ENCODE measurements at places on chromosomes 7 and 10.

- DNase-seq: no peak
Measured at GRCh38 chr7:44099669-44100068, 4.5 kb upstream of the AEBP1 start.

GRCh38 chr7:129401228-129401966 lies 32.8 kb upstream of the STRIP2 start:
- peak; percentile 53 for DNase-seq

- peak; percentile 28 for DNase-seq
Measured at GRCh38 chr7:139875821-139876241, 46.8 kb downstream of the TBXAS1 start.

DNA sequence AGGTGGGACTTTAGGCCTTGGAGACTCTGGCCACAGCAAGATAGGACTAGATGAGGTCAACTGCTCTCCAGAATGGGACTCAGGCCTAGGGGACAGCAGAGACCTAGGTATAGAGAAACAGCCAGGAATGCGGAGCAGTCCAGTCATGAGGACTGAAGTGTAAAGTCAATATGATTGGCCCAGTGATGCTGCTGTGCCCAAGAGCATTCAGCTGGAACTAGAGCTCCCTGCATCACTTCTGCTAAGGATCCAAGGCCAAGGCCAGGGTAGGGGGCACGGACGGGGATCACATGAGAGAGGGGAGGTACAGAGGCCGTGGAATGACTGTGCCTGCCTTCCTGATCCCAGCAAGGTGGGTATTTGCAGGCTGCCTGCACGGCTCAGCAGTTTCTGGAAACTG lies 237.9 kb downstream of the FRMD4A start:
- DNase-seq: no peak

DNA sequence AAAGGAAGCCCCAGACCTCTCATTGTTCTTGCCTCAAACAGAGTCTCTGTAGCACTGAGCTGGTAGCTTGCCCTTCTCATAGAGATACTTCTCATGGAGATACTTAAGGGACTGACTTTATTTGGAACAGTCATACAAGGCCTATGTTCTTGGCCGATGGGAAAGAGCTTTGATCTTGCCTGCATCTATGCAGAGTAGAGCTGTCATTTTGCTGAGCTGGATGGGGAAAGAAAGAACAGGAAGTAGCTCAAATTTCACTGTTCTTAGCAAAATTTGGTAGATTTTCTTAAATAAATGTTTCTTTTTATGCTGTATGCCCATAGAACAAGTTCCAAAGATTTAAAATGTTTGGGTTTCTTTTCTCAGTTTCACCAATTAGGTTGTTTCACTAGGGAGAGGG lies 119.3 kb upstream of the SEC61G start:
- DNase-seq: no peak

- no peak for DNase-seq
Measured at GRCh38 chr7:42939457-42940240, 7.5 kb downstream of the MRPL32 start.

GRCh38 chr7:24334627-24335026 lies 50.6 kb downstream of the NPY start:
- no peak for DNase-seq

DNA sequence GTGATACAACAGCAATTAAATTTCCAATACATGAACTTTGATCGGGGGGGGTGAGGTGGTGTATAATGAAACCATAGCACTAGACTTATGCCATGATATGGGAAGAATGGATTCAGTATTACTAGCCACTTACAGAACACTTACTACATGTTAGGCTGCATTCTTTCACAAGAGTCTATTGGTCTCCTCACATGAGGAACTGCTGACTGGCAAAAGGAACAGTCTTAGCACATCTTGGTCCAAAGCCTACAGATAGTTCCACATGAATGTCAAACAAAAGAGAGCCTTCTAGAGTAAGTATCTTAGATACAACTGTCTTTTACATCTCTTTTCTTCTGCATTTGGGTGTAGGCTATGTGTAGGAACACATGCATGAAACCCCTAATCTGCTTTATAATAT lies 115.9 kb upstream of the DNAJB12 start:
- DNase-seq: no peak

Data from erythroblast (primary cell).